Stimulated activated CD8-positive, alpha-beta memory T cell treated with anti-CD3 and anti-CD28 coated beads, Interleukin-15, amount 100 ng/mL, for 48 hours (primary cell): ENCODE measurements at places on chromosomes 11 and 22.

DNA sequence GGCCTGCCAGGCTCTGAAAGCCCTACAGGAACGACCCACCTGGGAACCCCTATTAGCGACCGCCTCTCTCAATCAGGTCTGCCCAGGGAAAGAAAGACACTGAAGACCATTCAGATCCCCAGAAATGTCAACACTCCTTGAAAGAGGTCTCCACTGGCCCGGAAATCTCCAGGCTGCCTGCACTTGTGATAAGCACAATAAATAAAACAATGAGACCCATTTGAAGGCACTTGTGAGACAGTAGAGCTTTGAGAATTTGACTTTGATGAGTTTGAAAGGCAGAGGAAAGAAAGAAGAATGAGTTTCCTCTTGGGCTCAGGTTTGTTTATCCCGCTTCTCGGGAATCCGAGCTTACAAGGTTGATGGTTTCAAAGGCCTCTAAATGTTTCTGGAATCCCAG, 416.3 kb downstream of the BUD13 start:
- no peak for DNase-seq

- DNase-seq, result no peak
Measured at GRCh38 chr11:63543711-63544110, 7.1 kb downstream of the PLAAT4 start.

DNA sequence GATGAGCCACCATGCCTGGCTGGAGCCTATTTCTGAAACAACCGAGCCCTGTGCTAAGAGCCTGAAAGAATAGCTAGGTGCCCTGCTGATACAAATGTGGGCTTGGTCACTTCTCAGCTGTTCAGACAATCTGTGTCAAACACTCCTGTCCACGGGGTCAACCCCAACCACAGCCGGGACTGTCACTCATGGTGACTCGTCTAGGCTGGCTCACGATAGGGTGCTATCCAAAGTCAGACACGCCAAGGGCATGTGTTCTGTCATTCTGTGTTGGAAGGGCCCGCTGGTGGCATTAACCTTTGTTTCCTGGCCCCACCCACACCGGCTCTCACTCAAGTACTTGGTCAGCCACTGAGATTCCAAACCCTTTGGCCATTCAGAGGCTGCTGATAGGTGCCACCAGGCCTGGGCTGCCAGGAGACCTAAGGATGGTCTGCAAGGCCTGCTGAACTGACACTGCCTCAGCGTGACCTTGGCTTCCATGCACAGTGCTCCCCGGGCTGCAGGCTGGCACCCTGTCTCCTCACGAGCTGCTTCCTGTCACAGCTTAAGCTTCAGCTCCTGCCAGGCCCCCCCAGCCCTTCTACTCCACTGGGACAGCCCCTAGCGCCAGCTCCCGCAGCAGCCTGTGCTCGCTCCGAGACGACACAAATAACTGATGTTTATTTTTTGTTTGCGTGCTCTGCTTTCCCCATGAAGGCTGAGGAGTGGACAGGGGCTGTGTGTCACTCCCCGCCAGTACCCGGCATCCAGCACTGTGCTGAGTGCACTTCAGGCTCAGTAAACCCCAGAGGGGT, 14.2 kb upstream of the CDC42BPG start:
- DNase-seq, result no peak

GRCh38 chr22:40202225-40202944, 24.7 kb downstream of the TNRC6B start:
- no peak for DNase-seq

DNA sequence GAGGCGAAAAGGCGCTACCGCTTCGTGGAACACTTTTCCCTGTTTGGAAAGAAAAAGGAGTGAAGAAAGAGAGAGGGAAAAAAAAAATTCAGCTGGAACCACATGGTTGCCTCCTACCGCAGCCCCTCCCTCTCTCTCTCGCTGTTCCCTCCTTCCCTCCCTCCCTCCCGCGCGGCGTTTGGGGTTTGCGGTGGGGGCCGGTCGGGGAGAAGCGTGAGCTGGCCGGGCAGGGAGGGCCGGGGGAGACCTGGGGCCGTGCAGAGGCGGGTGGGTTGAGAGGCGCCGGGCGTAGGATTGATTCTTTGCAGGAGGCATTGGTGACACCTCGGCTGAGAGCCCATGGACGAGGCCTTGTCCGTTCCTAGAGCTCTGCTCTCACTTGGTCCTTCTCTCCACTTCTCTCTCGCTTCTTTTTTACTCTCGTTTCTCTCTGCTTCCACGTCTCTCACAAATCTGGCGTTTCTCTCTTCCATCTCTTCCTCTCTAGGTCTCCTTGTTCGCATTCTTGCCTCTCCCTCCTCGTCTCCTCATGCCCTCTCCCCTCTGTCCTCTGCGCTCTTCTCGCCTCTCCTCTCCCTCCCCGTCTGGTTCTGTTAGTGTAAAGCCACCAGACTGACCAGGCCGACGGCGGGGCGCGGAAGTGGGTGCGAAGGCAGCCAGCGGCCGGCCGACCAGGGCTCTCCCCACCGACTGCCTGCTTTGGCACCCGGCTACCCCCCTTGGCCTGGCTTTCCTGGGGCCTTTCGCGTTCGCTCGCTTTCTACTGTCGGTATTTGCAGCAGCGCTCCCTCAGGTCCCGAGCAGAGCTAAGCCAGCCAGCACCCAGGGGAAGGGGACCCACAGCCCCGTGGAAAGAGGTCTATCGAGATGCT, at the start of gene CLMP:
Gene CLMP, minus strand, starts transcription at position 61 of the 872 bp plus-strand sequence. CDS start 308 bp downstream, outside the sequence.
- DNase-seq, result no peak

DNA sequence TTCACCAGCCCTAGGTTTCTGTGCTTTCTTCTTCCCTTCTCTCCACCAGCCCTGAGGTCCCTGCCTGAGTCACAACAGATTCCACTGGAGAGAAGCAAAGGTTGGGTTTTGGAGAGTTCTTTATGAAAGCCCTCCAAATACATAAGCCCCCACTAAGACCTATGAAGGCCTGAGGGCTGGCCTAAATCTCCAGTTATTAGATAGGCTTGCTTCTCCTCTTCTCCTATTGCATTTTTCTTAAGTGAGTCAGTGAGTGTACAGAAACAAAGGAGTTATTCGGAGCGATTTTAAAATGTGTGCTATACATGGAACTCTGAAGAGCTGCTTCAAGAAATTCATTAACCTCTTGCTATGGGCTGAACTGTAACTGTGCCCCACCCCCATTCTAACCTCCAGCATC, 1057.3 kb downstream of the OPCML start:
- no peak for DNase-seq

DNA sequence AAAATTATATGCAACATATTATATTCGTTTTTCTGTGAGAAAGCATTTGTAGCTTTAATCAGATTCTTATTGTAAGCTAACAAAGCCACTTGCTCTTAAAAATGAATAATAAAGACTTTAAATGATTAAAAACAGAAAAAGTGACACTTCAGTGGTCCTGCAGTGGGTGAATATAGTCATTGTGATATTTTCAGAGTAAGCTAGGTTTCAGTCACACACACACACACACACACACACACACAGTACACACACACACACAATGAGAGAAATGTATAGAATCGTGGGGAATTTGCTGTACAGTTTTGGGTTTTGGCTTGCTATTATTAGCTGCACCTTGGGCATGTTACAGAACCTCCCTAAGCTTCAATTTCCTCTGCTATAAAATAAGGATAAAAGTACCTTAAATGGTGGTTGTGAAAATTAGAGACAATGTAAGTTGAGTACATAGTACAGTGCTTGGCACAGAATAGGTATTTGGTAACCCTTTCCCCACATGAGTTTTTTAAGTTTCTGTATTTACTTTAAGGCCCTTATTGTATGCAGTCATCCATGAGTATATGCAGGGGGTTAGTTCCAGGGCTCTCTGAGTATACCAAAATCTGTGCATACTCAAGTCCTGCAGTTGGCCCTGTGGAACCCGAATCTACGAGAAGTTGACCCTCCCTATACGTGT, 39.8 kb downstream of the CSTPP1 start:
- no peak for DNase-seq

DNA sequence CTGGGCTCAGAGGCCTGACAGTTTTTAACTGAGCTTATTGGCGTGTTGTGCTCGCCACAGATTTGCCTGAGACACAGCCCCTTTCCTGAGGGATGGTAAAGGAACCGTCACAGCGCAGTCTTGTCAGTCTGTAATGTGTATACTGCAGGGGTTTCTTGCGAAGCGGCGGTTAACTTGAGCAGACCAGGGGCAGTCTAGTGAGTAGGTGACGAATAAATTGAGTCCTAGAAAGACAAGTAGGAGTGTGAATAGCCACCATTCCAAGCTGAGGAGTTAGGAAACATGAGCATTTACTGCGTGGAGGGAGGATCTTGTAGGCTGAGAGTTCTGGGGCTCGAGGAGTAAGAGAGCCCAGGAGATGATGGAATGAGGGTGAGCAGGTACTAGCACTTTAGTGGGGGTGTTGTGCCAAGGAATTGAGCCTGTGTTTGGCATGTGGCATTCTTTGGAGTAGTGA, 1.4 kb downstream of the MED15 start:
- no peak for DNase-seq

- no peak for DNase-seq
Measured at GRCh38 chr11:130213979-130214281, 54.3 kb downstream of the ST14 start.

DNA sequence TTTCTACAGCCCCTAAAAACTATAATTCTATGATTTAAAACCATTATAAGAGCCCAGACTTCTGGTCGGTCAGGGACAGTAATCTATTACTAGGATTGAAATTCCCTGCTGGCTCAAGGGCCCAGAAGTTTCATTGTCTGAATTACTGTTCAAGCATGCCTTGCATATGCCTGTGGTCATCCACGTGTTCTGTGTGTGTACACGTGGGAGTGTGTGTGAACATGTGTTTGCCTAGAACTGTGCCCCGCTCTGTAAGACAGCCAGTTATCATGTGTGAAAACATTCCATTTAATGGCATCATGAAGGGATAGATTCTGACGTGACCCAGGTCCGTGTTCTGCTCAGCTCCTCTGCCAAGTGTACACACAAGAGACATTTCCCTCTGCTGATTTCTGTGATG, 189.3 kb upstream of the NECTIN1 start:
- DNase-seq, result no peak

GRCh38 chr11:34002420-34002819, 49.1 kb upstream of the CAPRIN1 start:
- DNase-seq, result no peak

GRCh38 chr11:72716290-72716689, 35.9 kb downstream of the ARAP1 start:
- no peak for DNase-seq

- peak; percentile 72 for DNase-seq
Measured at GRCh38 chr22:44620129-44620840, 81.7 kb upstream of the PRR5 start.

DNA sequence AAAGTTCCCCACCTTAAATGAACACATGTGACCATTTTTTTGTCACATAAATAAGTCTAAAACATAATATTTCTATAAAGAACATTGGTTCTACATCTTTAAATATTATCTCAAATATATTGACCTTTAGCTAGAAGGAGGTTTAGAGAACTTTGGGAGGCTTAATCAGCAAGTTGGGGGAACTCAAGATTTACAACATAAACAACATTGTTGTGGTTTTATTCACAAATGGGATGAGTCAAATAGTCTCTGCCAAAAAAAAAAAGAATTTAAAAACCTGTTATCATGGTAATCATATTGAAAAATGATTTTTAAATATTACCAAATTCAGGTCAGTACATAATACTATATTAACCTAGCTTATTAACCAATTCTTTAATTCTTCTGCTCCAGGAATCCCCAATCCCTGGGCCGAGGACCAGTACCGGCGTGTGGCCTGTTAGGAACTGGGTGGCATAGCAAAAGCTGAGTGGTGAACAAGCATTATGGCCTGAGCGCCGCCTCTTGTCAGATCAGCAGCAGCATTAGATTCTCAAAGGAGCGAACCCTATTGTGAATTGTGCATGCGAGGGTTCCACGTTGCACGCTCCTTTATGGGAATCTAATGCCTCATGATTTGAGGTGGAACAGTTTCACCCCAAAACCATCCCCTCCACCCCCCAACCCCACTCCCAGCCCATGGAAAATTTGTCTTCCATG, 98.2 kb downstream of the RDX start:
- DNase-seq, result no peak

GRCh38 chr11:36019722-36020121, 75.9 kb downstream of the LDLRAD3 start:
- no peak for DNase-seq

DNA sequence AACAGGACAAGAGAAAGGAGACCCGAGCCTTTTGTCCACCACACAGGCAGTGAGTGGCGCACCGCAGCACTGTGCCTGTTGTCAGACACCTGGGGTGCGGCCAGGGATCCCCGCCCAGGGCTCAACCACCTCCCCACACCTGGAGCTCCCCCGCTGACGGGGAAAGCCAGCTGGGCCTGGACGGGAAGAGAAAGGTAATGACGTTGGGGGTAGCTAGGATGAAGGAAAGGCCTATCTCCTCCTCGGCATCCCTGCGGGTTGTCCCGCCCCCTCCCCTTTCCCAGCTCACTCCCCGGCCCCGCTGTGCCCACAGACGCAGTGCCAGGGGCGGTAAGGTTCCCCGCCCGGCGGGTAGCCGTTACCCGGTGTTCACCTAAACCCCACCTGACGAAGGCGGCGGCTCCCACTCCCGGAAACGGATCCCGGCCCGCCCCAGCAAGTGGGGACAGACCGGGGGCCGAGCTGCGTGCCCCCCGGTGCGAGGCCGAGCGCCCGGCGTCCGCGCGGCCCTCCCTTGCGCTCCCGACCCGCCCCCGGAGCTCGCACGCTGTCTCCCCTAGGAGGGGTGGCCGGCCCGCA, 495 bp downstream of the HYOU1 start:
- no peak for DNase-seq

- DNase-seq, result no peak
Measured at GRCh38 chr11:65425971-65426838, 3.6 kb downstream of the NEAT1 start.

GRCh38 chr22:44108806-44109385, 71.8 kb upstream of the PARVG start:
- DNase-seq, result no peak

DNA sequence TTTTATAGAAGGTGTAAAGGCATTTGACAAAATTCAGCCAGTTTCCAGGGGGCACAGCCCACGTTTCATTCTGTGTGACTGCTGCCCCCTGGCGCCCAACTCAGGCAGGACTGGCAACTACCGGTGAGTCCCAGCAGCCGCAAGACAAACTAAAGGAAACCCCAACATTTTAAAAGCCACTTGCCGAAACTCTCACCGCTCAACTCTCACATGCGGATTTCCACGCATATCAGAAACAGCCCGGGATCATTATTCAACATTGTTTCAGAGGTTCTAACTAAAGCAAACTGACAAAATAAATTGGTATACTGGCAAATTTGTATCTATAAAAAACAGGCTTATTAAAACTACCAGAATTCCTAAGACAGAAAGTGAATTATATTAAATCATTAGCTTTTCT, 48.2 kb downstream of the MORC2 start:
- peak; percentile 59 for DNase-seq

DNA sequence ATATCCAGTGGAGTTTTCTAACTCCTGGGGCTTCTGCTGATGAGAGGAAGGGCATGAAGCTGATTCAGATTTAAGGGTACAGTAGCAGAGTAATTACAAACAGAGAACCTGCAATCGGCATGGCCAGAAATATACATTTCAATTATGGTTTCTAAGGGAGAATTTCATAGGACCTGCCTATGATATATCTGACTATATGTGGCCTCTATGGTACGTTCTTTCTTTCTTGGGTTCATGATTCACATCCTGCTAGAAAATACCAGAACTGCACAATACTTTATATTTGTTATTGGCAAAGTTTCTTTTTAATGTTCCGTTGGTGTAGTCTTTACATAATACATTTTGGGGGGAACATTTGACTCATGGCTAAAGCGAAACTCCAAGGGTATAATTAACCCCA, 63.1 kb upstream of the TTC12 start:
- no peak for DNase-seq

- peak; percentile 70 for DNase-seq
Measured at GRCh38 chr11:35083431-35084238, 55.3 kb upstream of the CD44 start.

GRCh38 chr22:38141217-38141973, 30.9 kb upstream of the BAIAP2L2 start:
- DNase-seq, result no peak

GRCh38 chr11:60987577-60988277, 16.2 kb downstream of the CD6 start:
- peak; percentile 65 for DNase-seq
